KBM-7 (cell line): ENCODE measurements at places on chromosomes 4 and X.

GRCh38 chr4:129077326-129077725, 16.0 kb downstream of the SCLT1 start:
- DNase-seq, result no peak

DNA sequence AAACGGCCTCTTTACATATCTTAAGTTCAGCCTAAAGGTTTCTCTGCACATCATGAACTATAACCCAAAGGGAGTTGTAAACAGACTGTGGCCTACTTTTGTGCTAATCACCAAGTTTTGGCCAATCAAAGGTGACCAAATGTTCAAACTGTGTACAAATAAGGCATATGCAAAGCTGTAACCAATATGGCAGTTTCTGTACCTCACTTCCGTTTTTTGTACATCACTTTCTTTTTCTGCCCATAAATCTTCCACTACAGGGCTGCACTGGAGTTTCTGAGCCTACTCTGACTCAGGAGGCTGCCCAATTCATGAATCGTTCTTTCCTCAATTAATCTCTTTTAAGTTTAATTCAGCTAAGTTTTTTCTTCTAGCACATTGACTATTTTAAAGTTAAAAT, 318.7 kb downstream of the SLC7A11 start:
- no peak for DNase-seq

DNA sequence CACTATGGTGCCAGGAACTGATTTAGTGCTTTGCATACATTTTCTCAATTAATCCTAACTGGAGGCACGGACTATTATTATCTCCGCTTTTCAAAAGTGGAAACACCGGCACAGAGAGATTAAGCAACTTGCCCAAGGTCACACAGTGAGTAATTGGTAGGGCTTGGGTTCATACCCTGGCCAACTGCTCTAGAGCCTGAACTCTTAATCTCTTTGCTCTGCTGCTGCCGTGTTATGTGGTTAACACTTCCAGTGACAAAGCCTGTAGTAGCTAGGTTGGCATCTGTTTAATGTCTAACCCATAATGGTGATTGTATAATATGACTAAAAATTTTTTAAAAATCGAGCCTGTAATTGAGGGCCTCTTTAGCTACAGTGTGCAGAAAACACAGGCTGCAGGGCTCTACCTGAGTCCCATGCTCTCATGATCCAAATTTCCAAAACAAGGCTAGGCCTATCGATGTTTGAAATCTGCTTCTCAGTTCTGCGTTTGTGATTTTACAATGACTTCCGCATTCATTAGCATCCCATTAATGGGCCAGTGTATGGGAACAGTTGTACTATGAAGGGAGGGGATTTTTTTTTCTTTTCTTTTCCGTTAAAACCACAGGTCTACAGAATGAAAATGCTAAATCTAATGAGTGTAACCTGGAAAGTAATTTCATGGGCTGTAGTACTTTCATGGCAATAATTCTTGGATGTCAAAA, 219.3 kb upstream of the JADE1 start:
- no peak for DNase-seq

GRCh38 chrX:24424948-24425347, 40.1 kb upstream of the PDK3 start:
- DNase-seq, result no peak

GRCh38 chr4:133157460-133158160, 8.5 kb downstream of the PCDH10 start:
- peak; percentile 86 for DNase-seq

- peak; percentile 76 for DNase-seq
These were observed 128.5 kb downstream of the PRSS12 start for GRCh38 chr4:118224243-118224829.

- DNase-seq, result no peak
These were observed 102.5 kb downstream of the AMMECR1 start for GRCh38 chrX:110215411-110215810.

- no peak for DNase-seq
These were observed 407.9 kb upstream of the TENM3 start for GRCh38 chr4:181835348-181835747.
